ENCODE measurements at places on chromosomes 5 and 9.

DNA sequence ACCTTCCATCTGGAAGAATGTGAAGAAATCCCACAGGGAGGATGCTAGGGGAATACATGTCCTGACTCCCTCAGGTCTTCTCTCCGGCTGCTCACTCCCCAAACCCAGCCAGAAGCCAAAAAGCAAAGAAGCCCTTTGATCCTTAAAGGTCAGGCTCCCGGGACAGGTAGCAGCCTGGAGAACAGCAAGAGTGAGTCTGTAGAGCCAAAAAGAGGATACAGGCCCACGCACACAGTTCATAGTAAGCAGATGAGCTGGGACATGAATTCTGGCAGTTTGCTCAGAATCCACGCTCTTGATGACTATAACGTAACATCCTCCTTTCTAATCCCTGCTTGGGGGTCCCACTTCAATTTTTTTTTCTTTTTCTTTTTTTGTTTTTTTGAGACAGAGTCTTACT, 72.0 kb upstream of the SLC44A1 start:
- DNase-seq, result no peak

- DNase-seq, result no peak
Measured at GRCh38 chr5:66377747-66378146, 218.4 kb upstream of the MAST4 start.

DNA sequence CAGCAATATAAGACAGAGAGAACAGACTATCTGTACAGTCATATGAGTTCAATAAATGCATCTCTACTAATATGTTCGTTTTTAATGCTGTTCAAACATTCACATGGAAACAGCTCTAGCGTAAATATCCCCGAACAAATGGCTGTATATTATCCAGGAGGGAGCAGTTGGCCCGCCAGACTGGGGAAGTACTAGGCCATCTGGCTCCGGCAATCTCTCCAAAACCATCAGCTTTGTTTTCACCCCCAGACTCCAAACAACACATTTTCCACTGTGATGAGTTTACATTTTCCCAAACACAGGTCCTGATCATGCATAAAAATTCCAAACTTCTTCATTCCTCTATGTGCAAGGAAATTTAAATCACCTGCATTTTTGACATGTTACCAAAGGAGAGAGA, 8.7 kb downstream of the EBF1 start:
- peak; percentile 83 for DNase-seq

GRCh38 chr9:18545636-18546360, 71.8 kb downstream of the ADAMTSL1 start:
- no peak for DNase-seq

DNA sequence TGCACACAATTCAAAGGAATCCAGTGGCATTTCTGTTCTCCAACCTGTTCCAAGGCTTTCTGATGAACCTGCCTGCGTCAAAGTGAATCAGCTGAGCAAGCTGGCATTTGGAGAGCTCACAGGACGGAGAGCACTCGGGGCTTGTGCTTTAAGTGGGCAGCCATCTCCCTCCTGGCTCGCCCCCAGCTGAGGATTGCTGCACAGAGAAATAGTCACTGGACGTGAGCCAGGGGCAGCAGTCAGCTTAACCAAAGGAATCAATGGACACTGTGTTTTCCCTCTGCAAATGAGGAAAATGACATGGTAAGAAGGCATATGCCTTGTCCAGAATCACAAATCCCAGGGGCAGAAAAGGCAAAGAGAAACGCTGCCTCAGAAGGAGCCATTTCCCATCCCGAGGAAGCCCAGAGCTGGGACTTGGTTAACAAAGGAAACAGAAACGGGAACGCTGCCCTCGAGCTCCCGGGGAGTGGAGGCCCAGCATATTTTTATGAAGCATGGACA, 299.4 kb downstream of the ZSWIM6 start:
- DNase-seq, result no peak

GRCh38 chr9:78567693-78568092, 270.8 kb downstream of the PSAT1 start:
- DNase-seq, result no peak

- DNase-seq, result no peak
Measured at GRCh38 chr9:72808446-72808768, 144.4 kb downstream of the ALDH1A1 start.

DNA sequence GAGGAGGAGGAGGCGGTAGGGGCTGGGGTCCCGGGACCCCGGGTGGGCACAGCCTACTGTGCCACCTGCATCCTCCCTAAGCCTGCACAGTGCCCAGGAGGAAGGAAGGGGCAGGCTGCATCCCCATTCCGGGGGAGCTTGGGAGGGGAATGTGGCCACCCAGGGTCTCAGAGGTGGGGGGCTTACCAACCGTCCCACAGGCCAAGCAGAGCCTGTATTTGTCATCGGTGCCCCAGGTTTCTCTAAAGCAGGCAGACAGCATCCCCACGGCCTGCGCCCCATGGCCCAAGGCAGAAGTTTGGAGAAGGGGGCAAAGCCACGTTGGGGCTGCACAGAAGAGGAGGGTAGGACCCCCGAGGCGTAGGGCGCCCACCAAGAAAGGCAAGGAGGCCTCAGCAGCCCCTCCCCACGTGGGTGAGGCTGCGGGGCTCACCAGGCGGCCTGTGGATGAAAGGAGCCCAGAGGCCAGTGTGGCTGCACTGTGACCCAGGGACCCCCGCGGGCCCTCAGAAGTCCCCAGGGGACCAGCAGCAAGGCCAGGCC, 507 bp upstream of the GPSM1 start:
- no peak for DNase-seq

DNA sequence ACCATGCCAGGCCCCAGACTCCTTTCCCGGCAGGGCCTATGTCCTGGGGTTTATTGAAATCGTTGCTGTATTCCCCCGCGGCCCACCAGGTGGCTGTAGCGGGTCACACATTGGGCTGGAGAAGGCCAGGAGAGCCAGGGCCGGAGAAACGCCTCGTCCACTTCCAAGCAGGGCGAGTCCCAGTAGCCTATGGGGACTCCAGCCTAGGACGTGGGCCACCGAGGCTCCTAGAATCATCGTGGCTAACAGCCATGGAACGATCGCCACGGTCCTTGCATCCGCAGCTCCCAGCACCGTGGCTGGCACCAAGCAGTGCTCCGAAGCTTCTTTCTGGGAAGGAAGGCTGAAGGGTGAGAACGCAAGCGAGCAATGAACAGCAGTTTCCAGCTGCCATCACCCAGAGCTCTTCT, 87.7 kb downstream of the ENTREP1 start:
- DNase-seq, result no peak

DNA sequence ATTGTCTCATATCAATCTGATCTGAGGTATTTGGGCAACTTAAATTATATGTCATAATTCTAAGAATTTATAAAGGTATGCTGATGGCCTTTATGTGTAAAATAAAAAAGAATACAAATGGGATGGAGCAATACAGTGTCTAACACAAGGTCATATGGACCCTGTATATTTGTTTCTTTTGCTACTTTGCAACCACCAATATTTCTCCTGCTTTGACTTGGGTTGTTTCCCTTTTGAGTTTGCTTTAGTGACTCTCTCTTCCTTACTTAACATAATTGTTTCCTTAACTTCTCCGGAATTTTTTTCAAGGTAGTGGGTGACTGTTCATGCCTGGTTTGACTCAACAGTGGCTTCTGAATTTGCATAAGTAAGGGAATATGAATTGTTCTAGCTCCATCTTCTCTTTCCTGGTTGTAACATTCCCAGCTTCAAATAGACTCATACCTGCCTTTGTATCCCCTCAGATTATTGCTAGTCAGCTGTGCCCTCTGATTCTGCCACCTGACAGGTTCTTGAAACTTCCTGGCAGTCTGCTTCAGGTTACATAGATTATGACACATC, 30.2 kb upstream of the ANXA1 start:
- no peak for DNase-seq

DNA sequence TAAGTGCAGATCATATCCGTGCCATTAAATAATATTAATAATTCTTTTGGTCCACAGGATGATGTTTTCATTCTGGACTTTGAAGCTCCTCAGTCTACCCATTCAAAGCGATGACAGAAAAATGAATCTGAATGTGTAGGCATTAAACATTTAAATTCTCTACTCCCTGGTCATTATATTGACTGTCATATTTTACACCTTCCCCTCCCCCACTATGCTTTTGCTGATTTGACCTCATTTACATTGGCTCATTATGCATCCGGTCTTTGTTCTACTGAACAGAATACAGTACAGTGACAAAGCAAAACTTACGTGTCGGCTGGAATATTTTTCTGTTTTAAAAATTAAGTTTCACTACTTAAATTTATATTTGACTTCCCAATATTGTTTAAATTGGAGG, 289.7 kb upstream of the TMEM161B start:
- no peak for DNase-seq

DNA sequence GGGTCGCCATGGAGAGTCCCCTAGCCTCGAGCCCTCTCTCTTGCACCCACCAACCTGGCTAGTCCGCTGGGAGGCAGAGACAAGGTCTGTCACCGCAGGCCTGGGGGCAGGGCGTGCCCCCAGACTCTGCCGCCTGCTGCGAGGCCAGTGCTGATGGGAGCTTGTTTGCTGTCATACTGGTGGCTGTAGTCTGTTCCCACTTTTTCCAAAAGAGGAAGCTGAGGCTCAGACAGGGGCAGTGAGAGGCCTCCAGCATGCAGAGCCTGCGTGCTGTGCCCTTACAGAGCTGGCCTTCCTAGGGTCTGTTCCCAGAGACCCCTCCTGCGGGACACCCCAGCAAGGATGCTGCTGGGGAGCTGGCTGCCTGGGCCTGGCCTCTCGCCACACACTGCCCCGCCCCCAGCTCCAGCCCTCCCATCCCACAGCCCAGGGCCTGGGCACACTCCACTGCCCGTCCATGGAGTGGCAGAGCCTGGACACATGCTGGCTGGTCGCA, 21.0 kb upstream of the SUSD3 start:
- DNase-seq, result no peak

DNA sequence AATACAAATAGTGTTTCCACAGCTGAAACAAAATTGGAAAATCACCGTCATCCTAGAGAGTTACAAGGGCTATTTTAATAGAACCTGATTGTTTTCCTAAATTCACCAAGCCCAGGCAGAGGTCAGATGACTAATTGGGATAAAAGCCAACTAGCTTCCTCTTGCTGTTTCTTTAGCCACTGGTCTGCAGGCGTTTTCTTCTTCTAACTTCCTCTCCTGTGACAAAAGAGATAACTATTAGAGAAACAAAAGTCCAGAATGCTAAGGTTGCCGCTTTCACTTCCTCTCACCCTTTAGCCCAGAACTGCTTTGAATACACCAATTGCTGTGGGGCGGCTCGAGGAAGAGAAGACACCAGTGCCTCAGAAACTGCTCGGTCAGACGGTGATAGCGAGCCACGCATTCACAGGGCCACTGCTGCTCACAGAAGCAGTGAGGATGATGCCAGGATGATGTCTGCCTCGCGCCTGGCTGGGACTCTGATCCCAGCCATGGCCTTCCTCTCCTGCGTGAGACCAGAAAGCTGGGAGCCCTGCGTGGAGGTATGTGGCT, at the start of gene TLR4:
Gene TLR4, plus strand, starts transcription at position 380 of the 552 bp plus-strand sequence. Its CDS starts 70 bp downstream, at position 450.
- DNase-seq, result peak; percentile 49

DNA sequence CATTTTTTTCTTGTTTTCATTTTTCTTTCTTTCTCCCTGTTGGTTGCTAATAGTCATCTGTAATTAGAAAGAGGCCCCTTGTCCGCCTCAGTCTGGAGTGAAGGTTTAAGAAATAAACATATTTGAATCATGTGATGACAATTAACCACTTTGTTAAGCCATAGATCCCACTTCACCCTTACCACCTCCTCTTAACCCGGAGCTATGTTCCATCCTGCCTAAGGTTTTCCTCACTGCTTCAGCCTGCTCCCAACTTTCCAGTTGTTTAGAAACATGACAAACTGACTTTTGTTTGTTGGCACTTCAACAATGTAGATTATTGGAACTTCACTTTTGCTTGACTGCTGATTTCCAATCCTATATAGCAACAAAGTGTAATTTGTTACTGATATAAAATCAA, 37.4 kb upstream of the SSBP2 start:
- no peak for DNase-seq

- no peak for DNase-seq
Measured at GRCh38 chr5:10102706-10103497, 146.8 kb downstream of the ATPSCKMT start.

DNA sequence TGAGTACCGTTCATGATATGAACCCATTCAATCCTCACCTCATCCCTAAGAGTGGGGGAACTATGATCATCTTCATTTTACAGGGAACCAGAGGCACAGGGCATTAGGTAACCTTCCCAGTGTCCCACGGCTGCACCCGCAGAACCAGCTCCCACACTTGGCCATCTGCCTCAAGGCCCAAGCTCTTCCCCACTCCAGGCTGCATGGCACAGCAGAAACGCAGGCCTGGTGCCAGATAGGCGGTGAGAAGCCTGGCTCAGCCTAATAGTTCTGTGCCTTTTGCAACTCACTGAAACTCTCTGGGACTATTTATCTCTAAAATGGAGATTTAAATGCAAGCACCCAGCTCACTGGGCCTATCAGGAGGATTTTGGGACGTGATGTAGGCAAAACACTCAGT, 90.8 kb upstream of the ZNF618 start:
- no peak for DNase-seq

GRCh38 chr5:139639619-139640380, 8.3 kb upstream of the CXXC5 start:
- DNase-seq, result no peak

DNA sequence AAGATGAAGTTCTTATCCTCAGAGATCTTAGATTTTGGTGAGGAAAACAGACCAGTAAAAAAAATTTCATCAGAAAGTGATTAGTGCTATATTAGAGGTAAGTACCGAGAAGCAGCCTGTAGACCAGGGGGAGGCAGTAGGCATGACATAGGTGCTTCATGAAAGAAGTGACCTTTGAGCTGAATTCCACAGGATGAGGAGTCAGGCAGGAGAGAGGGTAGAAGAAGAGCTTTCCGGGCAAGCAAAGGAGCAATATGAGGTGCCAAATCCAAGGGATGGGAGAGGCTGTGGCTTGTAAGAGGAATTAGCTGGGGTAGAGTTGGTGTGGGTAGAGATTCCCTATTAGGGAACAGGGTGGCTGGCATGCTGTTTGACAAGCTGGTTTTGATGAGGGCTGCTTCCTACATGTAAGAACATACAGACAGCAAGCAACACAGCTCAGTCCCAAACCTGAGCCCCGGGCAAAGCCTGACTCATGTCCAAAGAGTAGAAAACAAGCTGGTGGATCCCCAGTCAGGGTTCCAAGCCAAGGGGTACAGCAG, 48.4 kb upstream of the PWWP2A start:
- DNase-seq, result no peak

DNA sequence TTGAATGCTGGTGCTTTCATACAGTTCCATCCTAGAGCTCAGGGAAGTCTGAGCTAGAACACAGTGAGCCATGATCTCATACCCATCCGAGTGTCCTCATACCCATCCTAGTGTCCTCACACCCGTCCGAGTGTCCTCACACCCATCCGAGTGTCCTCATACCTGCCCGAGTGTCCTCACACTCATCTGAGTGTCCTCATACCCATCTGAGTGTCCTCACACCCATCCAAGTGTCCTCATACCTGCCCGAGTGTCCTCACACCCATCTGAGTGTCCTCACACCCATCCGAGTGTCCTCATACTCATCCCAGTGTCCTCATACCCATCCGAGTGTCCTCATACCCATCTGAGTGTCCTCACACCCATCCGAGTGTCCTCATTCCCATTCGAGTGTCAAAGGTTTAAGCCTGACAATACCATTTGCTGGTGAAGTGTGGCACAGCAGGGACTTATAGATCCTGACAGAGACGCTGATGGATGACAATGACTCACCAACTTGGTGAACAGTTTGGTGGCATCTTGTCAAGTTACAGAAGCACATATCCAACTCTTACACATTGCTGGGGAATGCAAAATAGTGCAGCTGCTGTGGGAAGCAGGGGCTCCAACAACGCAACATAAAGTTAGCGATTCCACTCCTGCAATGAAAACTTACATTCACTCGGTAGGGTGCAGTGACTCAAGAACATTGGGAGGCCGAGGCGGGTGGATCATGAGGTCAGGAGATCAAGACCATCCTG, 77.0 kb upstream of the COL5A1 start:
- no peak for DNase-seq

Measured in forelimb muscle (tissue), 1 donor.